H4 (cell line): ENCODE measurements at places on chromosomes 4 and X.

- no peak for DNase-seq
These were observed 30.9 kb downstream of the TIGD4 start for GRCh38 chr4:152748619-152749018.

DNA sequence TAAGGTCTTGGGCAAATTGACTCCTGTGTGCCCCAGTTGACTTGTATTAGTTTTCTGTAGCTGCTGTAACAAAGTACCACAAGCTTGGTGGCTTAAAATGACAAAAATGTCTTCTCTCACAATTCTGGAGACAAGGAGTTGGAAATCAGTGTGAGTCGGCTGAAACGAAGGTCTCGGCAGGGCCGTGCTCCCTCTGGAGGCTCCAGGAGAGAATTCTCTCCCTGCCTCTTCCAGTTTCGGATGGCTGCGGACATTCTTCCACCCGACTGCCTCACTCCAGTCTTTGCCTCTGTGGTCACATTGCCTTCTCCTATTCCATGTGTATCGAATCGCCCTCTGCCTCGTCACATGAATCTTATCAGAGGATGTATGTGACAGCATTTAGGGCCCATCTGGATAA, 66.0 kb upstream of the PHOX2B start:
- no peak for DNase-seq

DNA sequence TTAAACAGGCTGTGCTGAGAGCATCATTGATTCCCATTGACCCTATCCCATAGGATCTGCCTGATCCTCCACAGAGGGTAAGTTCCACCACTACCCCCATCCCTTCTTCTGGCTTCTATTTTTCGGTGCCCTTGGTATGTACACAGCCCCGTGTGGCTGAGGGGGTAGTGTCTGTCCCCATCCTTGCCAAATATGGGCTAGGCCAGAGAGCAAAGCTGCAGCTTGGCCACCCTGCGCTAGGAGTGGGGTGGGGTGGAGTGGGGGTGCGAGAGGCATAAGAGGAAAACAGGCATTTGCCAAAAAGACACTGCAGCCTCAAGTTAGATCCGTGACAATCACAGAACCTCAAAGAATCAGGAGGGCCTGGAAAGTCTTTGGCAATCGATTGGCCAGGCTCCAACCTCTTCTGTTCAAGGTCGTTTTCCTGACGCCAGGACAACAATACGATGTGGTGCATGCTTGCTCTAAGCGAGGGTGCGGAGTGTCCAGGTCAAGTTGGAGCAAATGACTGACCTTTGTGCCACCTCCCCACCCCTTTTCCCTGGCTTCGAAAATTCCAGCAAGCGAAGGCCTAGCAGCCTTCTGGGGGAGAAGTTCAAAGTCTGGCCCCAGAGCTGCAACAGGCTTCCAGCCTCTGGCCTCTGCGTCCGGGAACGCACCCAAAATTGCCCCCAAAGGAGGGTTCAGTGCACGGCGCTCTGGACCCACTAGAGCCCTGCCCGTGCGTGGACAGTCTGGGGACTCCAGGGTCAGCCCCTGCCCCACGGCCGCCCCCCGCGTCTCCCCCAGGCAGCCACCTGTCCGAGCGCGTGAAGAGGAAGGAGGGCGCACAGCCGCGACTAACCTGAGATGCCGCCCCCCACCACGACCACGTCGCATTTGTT, 598 bp downstream of the MAOB start:
- no peak for DNase-seq

- DNase-seq = no peak
These were observed 229.8 kb upstream of the STS start for GRCh38 chrX:6917666-6918065.

DNA sequence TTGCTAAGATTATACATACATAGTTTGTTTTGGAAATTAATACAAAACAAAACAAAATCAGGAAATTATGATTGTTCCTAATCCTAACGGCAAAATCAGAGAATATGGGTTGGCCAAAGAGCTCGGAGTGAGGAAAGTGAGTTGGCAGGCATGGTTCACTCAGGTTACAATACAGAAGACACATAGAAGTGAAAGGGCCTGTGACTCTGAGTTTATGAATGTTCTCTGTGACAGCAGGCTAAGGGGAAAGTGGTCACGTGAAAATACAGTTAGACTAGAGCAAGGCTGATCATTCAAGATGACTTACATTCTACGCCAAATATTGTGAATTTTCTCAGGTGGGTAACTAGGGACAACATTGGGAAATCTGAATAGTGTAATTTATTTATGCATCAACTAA, 1001.3 kb downstream of the CCSER1 start:
- DNase-seq = no peak
